ENCODE measurements at places on chromosomes 7 and 10. TPM values are rescaled to one million over a fixed set of nuclear protein-coding genes. Genes with fewer than 3 reads are reported as not detected.

DNA sequence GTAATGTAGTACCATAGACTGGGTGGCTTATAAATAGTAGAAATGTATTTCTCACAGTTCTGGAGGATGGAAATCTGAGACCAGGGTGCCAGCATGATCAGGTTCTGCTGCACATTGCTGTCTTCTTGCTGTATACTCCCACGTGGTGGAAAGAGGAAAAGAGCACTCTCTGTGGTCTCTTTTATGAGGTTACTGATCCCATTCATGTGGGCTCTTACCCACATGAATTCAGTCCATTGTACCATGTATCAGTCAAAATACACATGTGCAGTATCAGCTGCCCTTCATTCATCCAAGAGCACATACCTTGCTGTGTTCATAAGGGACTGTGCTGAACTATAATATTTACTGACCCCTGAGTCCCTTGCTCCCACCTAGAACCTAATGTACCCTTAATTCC lies 17.1 kb downstream of the PNLIPRP2 start:
- DNase-seq = peak; percentile 15

FLNC gene
- total RNA-seq = 38.6 TPM

DNA sequence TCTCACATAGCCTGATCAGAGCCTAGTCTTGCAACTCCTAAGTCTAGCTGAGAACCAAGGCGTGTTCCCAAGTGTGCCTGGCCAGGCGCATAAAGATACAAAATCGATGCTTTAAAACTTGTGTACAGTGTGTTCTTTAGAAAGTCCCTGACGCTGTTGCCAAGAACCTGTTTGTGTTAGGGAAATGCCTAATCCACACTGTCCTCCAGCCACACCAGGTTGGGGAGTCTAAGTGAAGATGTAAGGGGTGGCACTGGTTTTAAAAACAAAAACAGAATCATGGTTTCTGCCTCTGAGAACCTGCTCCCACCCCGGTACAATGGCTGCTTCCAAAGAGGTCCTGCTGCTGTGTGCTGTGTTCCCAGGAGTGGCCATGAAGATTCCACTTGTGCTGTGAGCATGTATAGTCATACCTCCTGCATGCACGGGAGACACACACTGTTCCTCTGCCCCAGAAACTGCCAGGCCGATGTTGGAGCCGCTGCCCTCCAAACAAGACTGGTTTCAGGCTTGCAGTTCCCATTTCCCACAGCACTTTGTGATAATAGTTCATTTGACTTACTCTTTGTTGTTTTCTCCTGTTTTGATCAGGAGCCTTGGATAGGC lies 88.5 kb downstream of the CCNY start:
- DNase-seq = no peak

DNA sequence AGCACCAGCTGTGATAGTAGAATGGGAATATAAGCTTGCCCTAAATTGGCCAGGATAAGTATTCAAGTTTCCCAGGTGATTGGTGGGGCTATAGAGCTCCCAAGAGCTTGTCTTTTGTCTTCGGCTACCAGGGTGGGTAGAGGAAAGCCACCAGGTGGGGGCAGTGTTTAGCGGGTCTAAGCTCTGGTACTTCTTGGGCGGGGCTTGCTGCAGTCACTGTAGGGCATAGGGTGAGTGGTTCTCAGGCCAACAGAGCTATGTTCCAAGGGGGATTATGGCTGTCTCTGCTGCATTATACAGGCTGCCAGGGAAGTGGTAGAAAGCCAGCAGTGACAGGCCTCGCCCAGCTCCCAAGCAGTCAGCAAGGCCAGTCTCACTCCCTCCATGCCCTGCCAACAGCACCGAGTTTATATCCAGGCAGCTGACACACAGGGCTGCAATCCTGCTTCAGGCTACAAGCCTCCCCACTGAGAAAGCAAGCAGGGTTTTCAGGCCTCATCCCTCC lies 110.7 kb downstream of the ZNF467 start:
- peak; percentile 74 for DNase-seq

DNA sequence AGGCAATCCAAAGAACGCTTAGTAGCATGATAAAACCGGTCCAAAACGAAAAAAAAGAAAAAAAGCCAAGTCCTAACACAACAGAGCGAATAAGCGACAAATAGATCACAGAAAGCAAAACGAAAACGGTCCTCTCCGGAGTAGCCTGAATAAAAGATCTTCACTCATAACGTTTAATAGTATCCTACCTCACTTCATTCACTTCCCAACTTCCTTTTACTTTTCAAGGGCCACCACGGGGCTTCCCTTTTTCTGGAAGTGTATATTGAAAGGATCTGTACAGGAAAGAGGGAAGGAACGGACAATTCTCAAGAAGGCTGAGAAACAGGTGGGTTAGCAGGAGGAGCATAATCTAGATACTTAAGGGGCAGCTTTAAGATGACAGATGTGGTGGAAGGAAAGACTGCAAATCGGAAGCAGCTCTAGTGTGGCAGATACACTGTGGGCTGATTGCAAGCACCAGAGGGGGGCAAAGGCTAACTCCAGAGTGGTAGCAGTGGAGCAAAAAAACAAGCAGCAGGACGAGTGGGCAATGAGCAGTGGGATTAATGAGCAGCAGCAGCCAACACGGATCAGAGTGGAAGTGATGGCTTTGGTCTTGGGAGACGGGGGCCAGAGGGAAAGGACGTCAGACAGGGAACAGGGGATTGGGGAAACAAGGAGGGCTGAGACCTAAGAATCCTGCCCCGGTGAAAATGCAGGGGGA lies 866 bp downstream of the CNOT4 start:
- DNase-seq = peak; percentile 43

GRCh38 chr7:42096681-42097561 lies 140.1 kb downstream of the GLI3 start:
- DNase-seq = no peak

Data from HT1080 (cell line).